ENCODE measurements at places on chromosomes 4 and X.

GRCh38 chr4:80465238-80465637 is 129.7 kb downstream of the CFAP299 start:
- no peak for DNase-seq

DNA sequence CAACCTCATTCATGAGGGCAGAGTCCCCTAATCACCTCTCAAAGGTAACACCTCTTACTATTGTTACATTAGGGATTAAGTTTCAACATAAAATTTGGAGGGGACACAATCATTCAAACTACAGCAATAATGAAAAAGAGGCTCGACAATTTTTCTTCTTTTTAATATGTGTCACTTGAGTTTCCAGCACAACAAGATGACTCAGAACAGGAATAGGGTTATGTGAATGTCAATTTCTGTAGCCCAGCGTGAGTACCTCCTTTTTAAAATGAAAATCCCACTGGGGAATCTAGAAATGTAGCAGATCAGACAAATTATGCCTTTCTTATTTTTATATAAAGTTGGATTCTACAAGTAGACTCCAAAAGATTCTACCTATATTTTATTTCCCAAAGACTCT is 83.7 kb downstream of the ZNF330 start:
- peak; percentile 7 for DNase-seq

- no peak for DNase-seq
Observed at GRCh38 chrX:107979534-107979933, 2.6 kb downstream of the TEX13B start.

GRCh38 chr4:13921805-13922204 is 294.3 kb upstream of the BOD1L1 start:
- DNase-seq: no peak

GRCh38 chr4:177308125-177308524 is 1.5 kb upstream of the NEIL3 start:
- DNase-seq: peak; percentile 27

DNA sequence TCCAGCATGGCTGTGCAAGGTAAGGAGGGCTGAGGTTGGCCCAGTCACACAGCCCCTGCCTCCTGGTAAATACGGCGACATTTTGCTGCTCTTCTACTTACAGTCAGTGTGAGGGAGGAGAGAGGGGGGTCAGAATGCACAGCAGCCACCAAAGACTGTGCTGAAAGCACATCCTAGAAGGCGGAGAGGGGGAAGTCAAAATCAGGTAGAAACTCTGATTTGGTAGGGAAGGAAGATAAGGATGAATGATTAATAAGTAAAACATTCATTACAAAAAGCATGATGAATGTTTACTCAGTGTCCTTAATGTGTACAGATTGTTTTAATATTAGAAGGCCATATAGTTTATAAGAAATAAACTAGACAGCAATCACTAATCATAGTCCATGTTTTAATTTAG is 57.5 kb downstream of the ADD1 start:
- no peak for DNase-seq

DNA sequence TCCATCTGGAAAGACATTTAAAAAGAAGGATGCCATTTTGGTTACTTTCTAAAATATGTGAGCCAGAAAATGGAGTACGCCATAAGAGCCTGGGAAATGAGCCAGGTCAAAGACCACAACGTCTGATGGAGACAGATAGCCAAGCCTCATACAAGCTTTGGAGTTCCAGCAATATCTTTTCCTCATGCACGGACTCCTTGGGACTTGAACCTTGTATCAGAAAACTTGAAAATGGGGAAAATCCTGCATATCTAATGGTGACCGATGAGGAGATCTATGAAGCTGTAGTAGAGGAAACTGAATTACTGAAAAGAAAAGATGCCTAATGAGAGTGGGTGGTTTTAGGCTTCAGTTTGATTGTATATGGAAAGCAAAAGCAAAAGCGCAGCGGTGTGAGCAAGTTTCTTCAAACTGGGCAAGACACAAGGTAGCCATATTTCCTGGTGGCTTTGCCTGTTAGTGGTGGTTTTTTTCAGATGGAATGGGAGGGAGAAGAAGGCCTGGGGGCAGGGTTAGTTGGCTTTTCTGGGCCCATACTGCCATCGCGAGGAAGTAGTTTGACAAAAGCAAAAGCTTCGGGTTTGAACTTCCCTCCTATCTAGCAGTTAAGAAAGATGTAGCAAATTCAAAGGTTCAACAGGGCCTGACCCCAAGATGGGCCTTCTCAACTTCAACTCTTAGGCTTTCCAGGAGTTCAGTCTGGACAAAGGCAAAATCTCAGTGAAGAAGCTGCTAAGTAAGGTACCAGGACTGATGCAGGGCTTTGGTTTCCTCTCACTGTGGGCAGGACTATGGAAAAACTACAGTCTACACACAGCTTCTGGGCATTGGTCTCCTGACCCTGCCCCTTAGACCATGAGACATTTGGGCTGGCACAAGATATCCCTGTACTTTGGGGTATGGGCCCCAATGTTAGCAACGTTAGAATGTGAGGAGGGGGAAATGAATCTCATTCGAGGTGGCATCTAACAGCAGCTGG is 210.0 kb upstream of the STK26 start:
- peak; percentile 88 for DNase-seq

- DNase-seq: peak; percentile 17
Observed at GRCh38 chr4:1511441-1512041, 105.3 kb upstream of the NKX1-1 start.

DNA sequence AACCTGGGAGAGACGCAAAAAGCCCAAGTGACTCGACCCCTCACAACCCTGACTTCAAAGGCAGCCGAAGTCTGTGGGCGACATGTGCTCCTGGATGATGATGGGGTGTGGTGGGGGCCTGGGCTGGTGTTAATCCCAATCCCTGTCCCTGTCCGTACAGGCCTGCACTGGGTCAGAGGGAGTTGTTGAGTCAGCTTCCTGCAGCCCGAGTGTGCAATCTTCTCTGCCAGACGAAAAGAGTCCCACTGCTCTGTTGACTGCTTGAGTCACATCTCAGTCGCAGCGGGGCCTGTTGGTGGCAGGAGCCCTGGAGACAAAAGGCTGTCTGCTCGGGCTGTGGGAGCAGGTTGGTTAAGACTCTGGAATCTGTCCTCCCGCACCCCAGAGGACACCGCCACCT is 10.3 kb downstream of the FAM3A start:
- DNase-seq: no peak

DNA sequence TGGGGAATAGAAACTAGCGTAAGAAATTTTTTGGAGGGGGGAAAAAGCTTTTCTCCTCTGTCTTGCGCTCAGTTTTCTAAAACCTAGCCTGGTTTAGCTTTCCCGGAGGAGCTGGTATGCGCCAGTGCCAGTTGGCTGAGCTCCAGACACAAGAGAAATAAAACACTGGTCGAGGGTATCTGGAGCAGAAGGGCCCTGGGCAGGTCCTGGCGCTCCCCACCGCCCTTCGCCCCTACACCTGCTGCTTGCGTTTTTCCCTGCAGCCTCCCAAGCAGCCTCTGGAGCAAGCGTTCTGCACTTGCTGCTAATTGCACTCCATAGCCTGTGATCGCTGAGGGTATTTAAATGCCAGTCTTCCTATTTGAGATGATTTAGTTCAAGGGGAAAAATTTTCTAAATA is 816 bp downstream of the EREG start:
- no peak for DNase-seq

- peak; percentile 91 for DNase-seq
Observed at GRCh38 chr4:37891260-37892159, 626 bp downstream of the TBC1D1 start.

DNA sequence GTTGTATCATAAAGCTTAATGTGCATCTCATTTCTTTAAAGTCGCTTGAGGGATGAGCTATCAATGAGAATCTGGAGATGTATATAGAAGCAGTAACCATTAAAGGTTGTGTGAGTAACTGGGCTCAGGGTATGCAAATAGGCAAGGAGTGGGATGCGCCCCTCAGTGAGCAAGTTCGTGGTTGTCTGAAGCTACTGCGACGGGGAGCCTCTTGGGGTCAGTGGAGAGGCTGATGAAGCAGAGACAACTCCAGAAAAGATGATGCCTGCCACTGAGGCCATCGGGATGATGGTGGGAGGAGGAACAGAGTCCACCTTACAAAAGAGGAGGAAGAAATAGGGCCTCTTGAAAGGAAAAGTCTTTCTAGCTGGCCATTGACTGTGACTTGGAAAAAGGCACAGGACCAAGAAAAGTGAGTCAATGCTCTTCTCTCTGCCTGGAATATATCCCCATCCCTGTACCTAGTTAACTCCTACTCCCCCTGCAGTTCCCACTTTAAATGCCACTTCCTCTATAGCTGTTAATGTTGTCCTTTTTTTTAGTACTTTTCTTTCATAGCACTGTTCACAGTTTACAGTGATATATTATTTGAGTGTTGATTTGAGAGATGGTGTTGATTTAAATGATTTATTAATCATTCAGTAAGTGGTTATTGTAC is 51.4 kb upstream of the LSM6 start:
- DNase-seq: no peak

GRCh38 chr4:93029769-93030168 is 726.0 kb downstream of the GRID2 start:
- no peak for DNase-seq

- no peak for DNase-seq
Observed at GRCh38 chr4:1362521-1362920, 15.5 kb downstream of the UVSSA start.

DNA sequence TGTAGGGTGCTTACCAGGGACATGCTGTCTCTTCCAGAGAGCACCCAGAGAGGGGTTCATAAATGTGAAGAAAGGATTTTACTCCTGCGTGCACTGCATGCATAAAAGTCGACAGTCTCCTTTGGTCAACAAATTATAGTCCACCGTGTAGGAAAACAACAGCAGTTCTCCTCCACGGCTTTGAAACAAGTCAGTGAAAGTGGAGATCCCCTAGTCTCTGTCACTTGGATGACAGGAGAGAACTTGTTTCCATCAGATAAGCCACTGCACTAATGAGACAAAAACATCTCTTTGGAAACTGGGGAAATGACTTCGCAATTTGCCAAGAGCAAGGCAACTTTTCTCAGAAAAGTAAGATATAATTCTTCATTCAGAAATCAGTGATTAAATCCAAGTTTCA is 9.7 kb downstream of the UNC5C start:
- no peak for DNase-seq

GRCh38 chrX:50117476-50117875 is 83.3 kb downstream of the AKAP4 start:
- no peak for DNase-seq

GRCh38 chrX:30495468-30495867 is 82.1 kb downstream of the TASL start:
- DNase-seq: no peak

DNA sequence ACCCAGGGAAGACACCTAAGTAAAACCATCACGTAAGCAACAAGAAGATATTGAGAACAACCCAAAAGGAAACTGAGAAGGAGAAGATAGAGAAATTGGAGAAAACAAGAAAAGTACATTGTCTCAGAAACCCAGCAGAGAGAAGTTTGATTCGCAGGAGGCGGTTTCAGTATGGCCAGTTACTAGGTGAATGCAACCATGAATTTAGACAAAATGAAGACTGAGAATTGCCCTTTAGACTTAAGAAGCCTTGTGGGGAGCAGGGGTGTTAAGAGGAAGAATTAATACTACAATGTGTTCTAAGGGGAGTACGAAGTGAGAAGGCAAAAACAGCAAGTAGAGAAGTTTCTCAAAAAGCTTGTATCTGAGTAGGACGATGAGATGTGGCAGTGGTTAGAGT is 229.3 kb upstream of the NEIL3 start:
- no peak for DNase-seq

DNA sequence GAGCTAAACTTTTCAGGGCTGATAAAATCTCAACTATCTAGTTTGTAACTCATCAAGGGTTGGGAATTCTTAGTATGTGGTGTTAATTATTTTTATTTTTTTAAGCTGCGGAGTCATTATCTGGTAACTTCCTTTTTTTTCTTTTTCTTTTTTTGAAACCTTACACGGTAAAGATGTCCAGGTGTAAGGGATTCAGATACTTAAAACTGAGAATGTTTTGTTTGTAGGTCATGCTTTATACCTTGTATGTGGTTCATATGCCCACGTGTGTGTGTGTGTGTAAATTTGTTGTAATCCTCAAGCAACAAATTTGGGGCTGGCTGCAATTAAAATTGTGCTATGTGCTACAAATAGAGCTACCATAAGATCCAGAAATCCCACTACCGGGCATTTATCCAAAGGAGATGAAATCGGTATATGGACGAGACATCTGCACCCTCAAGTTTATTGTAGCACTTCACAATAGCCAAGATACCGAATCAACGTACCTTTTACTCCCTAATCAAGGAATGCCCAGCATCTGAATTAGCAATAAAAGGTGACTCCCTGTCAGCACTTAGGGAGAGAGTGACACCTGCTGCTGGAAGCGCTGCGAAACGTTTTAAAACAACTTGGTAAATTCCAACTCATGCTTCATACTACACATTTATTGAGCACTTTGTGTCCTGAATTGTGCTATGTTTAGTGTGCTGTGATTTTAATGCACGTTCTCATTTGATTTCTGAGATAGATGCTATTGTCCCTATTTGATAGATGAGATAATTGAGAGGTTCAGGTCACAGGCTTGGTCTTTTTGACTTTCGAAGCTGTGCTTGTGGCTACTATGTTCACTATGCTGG is 16.1 kb downstream of the MSMO1 start:
- no peak for DNase-seq

DNA sequence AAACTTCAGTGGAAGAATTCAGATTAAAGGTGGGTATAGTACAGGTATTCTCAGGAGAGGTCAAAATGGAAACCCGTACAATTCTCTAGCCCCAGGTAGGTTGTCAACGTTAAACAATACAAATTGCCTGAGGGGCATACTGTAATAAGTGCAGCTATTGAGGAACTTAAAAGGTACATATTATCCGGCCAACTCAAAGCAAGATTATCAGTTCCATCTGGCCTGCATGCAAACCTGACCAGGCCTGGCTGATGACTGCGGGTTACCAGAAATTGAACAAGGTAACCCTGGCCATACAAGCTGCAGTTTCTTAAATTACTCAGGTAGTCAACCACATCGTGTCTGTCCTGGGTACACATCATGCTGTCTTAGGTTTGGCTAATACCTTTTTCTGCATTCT is 12.3 kb upstream of the ZNF630 start:
- no peak for DNase-seq

- DNase-seq: no peak
Observed at GRCh38 chr4:137375111-137375850, 157.0 kb downstream of the PCDH18 start.

DNA sequence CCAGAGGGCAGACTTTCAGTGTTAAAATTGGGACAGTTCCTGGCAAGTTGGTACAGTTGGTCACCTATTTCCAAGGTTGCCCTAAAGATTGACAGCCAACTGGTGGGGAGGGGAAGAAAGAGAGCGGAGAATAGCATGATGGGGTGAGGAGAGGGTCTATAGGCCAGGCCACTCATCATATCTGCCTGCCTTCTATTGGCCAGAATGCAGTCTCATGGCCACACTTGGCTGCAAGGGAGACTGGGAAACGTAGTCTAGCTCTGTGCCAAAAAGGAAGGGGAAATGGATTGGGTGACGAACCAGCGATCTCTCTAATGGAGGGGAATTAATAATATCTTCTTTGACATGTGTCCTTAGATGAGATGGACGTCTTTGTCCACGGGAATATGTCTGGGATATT is 197.4 kb upstream of the ATP6AP2 start:
- DNase-seq: no peak
